HCEC 1CT (cell line): ENCODE measurements at places on chromosomes 4 and X.

GRCh38 chrX:107729558-107730297 lies 45.9 kb downstream of the TSC22D3 start:
- no peak for DNase-seq

DNA sequence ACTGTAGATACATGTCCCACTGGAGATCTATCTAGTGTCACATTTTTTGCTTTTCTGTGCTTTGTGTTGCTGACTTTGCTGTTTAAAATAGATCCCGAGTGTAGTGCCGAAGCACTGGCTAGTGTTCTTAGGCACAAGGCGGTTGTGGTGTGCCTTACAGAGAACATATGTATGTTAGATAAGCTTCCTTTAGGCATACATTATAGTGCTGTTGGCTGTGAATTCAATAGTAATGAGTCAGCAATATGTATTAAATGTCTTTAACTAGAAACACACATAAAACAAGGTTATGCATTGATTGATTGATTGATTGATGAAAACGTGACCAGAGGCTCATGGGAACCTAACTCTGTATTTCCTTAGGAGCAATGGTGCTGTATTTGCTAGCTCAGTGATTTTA lies 56.2 kb downstream of the COX7B2 start:
- DNase-seq = no peak

DNA sequence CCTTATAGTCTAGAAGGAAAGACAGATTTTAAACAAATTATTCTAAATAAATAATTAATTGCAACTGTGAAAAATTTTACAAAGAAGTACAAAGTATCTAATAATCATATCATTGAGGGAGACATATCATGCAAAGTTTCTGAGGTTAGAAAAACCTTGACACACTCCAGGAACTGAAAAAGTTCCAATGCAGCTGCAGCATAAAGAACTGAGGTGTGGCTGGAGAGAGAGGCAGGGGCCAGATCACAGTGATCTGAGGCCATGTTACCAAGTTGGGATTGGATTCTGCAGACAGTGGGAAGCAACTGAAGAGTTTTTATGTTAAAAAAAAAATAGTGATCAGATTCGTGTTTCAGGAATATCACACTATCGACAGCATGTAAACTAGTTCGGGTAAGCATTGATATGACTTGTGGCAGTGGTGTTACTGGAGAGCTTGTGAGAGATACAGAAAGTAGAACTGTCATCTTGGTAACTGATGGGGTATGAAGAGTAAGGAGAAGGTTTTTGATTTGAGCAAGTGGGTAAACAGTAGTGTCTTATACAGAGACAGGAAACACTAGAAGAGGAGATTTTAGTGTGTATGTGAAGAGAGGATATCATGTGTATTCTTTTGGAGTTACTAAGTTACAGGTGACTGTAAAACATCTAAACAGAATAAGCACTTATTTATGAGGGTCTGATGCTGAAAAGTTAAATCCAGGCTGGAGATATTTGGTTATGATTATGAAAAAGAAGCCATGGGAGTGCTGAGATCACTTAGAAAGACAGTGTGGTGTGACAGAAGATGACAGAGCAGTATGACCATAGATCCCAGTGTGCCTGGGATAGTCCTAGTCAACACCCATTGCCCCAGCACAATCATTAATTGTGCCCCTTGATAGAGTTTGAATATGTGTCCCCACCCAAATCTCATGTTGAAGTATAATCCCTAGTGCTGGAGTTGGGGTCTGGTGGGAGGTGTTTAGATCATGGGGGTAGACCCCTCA lies 15.6 kb upstream of the SPRY1 start:
- DNase-seq = no peak

DNA sequence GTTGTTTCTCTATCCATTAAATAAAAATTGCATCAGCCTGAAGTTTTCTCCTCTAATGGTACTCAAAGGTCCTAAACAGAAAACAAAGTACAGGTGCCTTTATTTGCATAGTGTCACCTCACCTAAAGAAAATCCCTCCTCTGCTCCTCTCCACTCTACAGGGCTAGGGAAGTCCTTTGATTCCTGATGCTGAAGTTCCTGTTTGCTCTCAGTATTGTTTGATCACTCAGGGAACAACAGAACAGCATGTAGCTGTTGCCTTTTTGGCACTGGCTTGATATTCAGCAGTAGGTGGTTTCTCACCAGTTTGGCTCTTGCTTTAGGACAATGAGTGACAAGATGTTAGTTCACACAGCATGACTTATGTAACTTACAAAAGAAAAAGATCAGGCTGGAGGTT lies 156.2 kb upstream of the SLC7A11 start:
- DNase-seq = no peak

DNA sequence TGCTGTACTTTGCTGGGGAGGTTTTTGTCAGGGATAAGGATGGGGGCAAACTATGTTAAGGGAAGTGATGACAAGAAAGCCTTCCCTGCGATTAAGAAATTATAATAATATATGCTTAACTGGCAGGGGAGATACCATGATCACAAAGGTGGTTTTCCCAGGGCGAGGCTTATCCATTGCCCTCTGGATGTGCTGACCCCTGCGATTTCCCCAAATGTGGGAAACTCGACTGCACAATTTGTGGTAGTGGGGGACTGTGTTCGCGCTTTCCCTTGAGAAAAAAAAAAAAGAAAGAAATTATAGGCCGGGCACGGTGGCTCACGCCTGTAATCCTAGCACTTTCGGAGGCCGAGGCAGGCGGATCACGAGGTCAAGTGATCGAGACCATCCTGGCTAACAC lies 24.5 kb downstream of the SLC25A43 start:
- DNase-seq = no peak

DNA sequence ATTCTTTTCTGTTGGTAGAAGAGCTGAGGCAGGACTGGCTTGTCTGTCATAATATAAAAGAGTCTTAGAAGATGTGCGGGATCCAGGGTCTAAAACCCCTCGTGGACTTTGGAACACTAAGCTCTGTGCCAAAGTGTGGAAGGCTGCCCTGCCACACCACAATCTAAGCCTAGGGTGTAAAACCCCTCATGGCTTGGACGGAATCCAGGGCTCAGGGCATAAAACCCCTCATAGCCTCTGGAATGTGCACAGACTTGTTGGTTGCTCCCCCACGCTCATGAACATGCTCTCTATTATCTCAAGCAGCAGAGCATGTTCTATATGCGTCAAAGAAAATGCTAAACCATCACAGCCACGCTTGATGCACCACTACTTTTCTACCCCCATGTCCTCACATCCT lies 483.6 kb downstream of the GABRG1 start:
- no peak for DNase-seq

DNA sequence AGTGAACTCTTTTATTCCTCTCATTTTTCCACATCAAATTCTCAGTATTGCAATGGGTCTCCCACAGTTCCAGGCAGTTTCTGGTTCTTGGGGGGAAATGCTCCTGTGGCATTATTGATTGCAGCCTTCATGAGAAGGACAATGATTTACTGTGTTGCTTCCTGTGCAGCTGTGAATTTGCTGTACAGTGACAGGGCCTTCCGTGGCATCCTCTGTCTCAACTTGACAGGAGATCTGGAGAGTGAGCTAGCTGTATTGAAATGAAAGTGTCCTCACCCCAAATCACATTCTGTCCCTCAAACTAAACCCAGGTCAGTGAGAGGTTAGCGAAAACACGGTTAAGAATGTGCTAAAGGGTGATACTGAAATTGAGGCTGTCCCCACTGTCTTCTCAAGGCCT lies 77.1 kb upstream of the ATOH1 start:
- DNase-seq = no peak

GRCh38 chrX:113391875-113392274 lies 551.2 kb upstream of the AMOT start:
- no peak for DNase-seq

DNA sequence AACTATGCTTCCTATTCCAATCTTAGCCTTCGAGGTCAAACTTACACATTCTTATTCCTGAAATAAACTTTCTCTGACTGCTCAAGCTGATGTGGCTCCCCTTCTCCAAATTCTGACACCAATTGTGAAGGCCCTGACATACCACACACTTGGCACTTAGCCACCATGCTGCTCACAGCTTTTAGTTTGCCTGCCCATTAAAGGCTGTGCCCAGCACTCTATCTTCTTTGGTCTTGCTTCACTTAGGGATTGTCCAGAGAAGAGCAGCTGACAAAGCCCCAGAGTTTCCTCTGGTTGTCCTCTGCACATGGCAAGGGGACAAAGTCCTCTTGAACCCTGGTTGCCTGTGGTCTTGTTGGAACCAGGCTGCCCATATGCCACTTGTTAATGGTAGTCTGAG lies 126.1 kb downstream of the ARHGEF9 start:
- DNase-seq = peak; percentile 13

GRCh38 chrX:41563876-41564275 lies 116.7 kb downstream of the NYX start:
- no peak for DNase-seq

- no peak for DNase-seq
These were observed 24.1 kb upstream of the STIM2 start for GRCh38 chr4:26836539-26836938.
